ENCODE measurements at places on chromosomes 5 and 9.

GRCh38 chr9:72911816-72912215, 41.0 kb downstream of the ALDH1A1 start:
- DNase-seq: no peak

DNA sequence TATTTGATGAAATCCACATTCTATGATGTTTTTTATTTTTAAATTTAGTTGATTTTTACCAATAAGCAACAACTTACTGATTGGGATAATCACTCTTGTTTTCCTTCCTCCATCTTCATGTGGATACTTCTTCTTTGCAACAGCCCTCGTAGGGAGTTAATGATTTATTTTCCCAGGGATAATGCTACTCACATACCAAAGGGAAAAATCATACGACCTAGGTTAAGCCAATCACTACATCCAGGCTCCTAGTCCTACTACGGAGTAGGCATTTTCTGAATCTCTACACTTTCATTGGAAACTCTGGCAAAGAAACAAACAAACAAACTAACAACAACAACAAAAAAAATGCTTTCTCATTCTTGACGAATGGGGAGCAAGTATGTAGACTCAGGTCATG, 663.4 kb downstream of the PTPRD start:
- DNase-seq: no peak

DNA sequence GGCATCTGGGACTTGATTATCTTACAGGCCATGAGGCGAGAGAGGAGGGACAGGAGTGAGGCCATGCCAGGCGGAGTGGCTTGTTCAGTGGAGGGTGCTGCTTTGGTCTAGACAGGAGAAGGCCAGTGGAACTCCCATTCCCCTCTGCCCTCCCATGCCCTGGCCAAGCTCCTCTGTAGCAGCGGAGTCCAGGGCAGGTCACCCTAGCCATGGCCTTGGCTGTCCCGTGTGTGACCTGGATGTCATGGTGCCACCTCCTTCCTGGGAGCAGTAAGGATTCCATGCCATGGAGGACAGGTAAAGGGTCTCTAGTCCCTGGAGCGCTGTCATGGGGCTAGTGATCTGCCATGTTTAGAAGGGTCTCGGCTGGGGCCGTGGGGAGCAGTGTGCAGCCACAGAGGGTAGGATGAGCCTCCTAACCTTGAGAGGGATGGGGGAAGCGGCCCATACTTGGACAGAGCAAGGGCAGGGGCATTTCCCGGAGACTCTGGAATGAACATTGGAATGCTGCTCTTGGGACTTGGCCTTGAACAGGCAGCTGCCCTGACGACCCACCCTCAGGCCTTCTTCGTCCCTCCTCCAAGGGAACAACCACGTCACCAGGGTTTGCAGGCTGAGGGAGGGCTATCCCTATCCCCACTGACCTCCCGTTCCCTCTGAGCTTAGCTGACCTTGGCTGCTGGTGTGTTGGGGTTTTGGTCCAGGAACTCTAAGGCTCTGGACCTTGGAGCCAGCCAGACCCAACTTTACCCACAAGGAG, 100.4 kb downstream of the DAB2IP start:
- DNase-seq: no peak

GRCh38 chr5:7926720-7927119, 57.8 kb downstream of the MTRR start:
- no peak for DNase-seq

GRCh38 chr9:130860458-130861316, 25.6 kb downstream of the ABL1 start:
- DNase-seq: no peak

GRCh38 chr5:133389066-133389590, 223.2 kb downstream of the FSTL4 start:
- DNase-seq: no peak

- DNase-seq: no peak
Measured at GRCh38 chr5:36792560-36793180, 83.9 kb upstream of the NIPBL start.

GRCh38 chr5:131064669-131065371, 100.2 kb downstream of the HINT1 start:
- no peak for DNase-seq

- no peak for DNase-seq
Measured at GRCh38 chr5:50738864-50739263, 72.4 kb downstream of the PARP8 start.

DNA sequence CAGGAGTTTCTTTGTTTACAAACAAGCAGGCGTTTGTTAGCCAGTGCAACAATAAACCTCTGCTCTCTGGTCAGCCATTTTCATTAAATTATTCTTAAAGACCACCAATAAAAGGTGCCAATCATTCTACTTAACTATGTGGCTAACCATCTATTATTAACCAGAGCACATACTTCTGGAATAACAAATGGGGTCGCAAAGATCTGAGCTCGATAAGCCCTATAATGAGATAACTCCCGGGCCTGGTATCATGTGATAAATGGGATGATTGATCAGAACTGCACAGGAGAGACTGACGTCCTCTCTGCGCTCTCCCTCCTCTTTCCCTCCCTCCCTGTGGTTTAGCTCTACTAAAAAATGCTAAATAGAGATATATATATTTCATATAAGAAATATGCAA, 488.2 kb downstream of the NTRK2 start:
- no peak for DNase-seq
